ENCODE measurements at places on chromosomes 2 and 18.
A peak's percentile ranks its signal among the peaks of the same experiment; 100 is the strongest.

GRCh38 chr2:207494137-207494536, 35.6 kb upstream of the CREB1 start:
- DNase-seq: no peak

DNA sequence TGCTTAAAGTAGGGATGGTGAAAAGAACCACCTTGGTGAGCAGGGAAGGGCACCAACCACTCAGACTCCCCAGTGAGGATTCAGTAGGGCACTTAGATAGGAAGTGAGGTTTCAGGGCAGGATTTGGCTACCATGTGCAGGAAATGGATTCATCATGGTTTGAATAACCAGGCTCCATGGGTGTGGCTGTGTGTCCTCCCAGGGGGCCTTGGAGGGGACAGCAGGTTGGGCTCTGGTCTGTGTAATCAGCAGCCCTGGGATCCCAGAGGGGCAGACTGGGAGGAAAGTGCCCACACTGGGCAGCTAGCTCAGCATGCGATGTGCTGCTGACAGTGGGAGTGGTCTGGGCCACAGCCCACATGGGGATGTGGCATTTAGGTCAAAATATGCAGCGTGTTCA, 224.6 kb downstream of the CELF4 start:
- DNase-seq: no peak

DNA sequence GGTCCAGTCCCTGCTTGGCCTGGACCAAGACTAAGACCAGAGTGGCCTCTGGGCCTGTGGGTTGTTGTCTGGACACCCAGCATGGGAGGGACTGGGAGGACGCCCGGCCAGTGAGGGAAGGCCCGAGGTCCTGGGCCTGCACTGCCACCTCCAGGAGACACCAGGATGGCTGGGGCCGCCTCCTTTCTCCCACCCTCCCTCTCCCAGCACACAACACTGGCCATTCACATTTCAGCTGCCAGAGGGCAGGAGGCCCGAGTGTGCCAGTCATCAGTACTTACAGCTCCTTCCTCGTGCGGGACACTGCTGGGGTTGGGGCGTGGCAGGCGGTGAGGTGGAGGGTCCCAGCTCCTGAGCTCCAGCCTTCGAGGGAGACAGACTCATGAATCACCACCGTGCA, 133.5 kb downstream of the ASB1 start:
- DNase-seq: no peak

- DNase-seq: no peak
Observed at GRCh38 chr18:67916097-67916496, 399.6 kb upstream of the DSEL start.

- no peak for DNase-seq
Observed at GRCh38 chr2:22880161-22880560, 504.8 kb upstream of the KLHL29 start.

- no peak for DNase-seq
Observed at GRCh38 chr2:27587025-27587424, 4.2 kb downstream of the ZNF512 start.

GRCh38 chr2:136106505-136106904, 11.4 kb downstream of the CXCR4 start:
- no peak for DNase-seq

GRCh38 chr18:8559612-8560186, 49.5 kb upstream of the RAB12 start:
- DNase-seq: no peak

- DNase-seq: no peak
Observed at GRCh38 chr2:52933878-52934277, 833.7 kb upstream of the CHAC2 start.

DNA sequence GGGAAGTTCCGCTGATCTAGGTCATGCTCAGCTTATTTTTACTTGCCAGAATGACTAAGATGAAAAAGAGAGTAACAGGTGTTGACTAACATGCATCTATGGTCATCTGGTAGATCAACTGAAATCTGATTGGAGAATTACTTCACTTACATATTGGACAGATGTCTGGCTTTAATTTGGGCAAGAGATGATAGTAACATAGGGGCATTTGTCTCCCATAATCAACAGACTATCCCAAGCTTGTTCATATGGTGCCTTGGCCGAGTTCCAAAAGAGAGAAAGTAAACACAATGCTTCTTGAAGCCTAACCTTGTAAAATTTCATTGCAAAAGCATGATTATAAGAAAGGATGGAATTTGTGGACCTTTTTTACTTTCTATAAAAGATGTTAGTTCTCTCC, 503.7 kb downstream of the ADCYAP1 start:
- peak; percentile 67 for DNase-seq

GRCh38 chr2:118855451-118856279, 8.2 kb upstream of the EN1 start:
- DNase-seq: peak; percentile 75

DNA sequence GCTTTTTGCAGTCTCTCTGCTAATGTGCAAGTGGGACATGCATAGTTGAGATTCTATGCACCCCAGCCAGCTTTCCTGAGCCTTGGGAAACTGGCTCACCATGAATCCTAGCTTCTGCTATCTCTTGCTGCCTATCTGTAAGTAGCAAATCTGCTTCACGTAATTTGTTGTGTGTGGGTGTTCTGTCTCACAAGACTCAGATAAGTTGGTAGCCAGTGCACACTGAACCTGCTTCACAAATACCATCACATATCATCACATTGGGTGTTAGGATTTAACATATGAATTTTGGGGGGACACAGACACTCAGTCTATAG, 13.9 kb upstream of the VRK2 start:
- DNase-seq: no peak

- peak; percentile 93 for DNase-seq
Observed at GRCh38 chr18:55405893-55406406, 182.0 kb downstream of the TCF4 start.

DNA sequence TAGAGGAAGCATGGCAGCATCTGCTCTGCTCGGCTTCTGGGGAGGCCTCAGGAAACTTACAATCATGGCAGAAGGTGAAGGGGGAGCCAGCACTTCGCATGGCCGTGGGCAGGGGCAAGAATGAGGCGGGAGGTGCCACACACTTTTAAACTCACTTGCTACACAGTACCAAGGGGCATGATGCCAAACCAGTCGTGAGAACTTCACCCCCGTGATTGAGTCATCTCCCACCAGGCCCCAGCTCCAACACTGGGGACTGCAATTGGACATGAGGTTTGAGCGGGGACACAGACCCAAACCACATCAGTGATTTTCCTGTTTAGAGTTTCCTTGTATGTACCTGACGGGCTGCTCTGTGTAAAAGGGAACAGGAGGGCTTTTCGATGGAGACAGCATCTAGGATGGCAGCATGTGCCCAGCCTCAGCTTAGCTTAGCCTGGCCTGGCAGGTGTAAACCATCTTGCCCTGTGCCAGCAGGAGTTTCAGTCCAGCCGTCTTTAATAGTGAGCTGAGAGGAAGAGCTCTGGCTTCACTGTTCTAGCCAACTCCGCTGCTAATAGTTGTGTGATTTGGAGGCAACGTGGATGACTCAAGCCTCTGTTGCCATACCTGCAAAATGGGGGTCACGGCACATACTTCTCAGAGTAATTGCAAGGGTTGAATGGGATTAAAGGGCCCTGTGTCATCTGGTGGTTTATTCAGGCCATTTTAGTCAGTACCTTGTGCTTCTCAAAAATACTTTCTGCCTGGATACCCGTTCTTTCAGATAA, 101.8 kb downstream of the ASAP2 start:
- DNase-seq: no peak

- DNase-seq: no peak
Observed at GRCh38 chr2:32277363-32277673, 386 bp upstream of the YIPF4 start.

- DNase-seq: no peak
Observed at GRCh38 chr2:175170659-175171304, 2.8 kb upstream of the ATF2 start.

Data from NCI-H1694 (cell line).